ENCODE measurements at places on chromosomes 11 and 22.
A peak's percentile ranks its signal among the peaks of the same experiment; 100 is the strongest.

DNA sequence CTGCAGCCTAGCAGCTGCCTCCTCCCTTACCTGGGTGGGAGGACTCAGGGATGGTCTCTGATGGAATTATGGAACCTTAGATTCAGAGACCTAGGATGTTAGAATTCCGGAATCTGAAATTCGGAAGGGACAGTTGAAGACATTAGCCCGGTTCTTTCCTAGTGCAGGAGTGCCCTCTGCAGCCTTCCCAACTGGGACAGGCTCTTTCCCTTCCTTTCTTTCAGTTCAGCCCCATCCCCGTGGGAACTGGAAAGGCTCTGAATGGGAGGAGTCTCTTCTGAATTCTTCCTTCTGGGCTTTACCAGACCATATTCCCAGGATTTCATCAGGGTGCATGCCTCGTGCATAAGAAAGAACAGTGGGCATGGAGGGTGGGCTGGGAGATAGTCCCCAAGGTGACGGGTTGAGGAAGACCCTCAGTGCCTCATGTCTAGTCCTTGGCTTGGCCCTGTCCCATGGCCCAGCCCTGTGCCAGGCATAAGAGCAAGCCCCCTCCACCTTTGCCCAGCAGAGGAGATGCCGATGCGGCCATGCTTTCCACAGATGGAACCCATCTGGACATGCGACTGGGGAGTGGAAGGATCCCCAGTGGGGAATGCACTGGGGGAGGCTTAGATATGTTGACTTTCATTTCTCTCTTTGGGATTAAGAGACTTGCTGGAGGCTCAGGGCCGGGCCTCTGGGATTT is 14.4 kb downstream of the DNAJB13 start:
- no peak for DNase-seq

DNA sequence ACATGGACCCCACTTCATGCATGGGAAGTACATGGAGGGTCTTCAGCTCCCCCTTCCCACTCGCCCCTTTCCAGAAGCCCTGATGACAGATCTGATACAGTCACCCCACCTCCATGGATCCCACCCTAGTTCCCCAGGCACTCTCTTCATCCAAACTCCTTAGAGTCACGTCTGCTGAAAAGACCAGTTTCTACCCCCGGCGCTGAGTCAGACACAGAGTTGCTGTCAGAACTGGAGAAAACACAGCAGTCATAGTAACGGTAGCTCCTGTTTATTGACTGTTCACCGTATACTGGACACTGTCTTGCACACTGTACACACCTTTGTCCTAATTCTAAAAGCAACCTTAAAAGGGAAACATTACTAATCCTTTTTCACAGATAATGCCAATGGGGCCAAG is 29.1 kb downstream of the DRD2 start:
- DNase-seq, result peak; percentile 15

DNA sequence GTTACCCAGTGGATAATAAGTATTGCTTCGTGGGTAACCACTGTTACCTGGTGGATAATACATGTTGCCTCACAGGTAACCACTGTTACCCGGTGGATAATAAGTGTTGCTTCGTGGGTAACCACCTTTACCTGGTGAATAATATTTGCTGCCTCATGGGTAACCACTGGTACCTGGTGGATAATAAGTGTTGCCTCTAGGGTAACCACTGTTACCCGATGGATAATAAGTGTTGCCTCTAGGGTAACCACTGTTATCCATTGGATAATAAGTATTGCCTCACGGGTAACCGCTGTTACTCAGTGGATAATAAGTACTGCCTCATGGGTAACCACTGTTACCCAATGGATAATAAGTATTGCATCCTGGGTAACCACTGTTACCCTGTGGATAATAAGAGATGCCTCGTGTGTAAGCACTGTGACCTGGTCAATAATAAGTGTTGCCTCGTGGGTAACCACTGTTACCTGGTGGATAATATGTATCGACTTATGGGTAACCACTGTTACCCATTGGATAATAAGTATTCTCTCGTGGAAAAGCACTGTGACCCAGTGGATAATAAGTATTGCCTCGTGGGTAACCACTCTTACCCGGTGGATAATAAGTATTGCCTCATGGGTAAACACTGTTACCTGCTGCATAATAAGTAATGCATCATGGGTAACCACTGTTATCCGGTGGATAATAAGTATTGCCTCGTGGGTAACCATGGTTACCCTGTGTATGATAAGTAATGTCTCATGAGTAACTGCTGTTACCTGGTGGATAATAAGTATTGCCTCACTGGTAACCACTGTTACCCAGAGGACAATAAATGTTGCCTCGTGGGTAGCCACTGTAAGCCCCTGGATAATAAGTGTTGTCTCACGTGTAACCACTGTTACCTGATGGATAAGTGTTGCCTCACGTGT is 20.1 kb upstream of the NXPE4 start:
- no peak for DNase-seq

DNA sequence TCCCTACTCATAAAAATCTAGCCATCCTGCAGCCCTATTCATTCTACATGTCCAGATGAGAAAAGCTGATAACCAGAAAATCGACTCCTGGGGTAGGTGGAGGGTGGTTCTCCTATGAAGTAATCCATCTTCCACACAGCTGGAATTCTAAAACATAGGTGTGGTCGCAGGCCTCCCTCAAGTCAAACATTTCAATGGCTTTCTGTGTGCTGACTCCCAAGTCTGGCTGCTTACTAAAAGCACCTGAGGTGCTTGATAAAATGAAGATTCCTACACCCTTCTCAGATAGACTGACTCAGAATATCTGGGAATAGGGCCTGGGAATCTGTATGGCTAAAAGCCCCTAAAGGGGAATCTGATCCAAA is 26.1 kb downstream of the IRAG1 start:
- DNase-seq, result peak; percentile 52

Data from non-pigmented ciliary epithelial cell (primary cell).